ENCODE measurements at places on chromosomes 3 and 15. TPM values are rescaled to one million over a fixed set of nuclear protein-coding genes. Genes with fewer than 3 reads are reported as not detected.

The MBNL1 gene
- polyA plus RNA-seq, result 48.1 TPM

The GPR87 gene
- polyA plus RNA-seq, result not detected

The ADGRG7 gene
- 0.04 TPM for polyA plus RNA-seq

The FAM3D gene
- not detected for polyA plus RNA-seq

The GRK7 gene
- not detected for polyA plus RNA-seq

The SACM1L gene
- 25.7 TPM for polyA plus RNA-seq

The GP9 gene
- polyA plus RNA-seq, result 0.24 TPM

The FETUB gene
- not detected for polyA plus RNA-seq

The ARHGEF3 gene
- polyA plus RNA-seq, result 22.6 TPM

The CFAP161 gene
- 0.55 TPM for polyA plus RNA-seq

The GATA2 gene
- polyA plus RNA-seq, result 2.7 TPM

The RGMA gene
- polyA plus RNA-seq, result 58.2 TPM

The LTK gene
- polyA plus RNA-seq, result 12.7 TPM

The WDR93 gene
- 0.17 TPM for polyA plus RNA-seq

The CILP gene
- polyA plus RNA-seq, result 35.6 TPM

The IRAK2 gene
- 0.79 TPM for polyA plus RNA-seq

The MYRIP gene
- polyA plus RNA-seq, result 1.1 TPM
